ENCODE measurements at places on chromosomes 6 and 20.

DNA sequence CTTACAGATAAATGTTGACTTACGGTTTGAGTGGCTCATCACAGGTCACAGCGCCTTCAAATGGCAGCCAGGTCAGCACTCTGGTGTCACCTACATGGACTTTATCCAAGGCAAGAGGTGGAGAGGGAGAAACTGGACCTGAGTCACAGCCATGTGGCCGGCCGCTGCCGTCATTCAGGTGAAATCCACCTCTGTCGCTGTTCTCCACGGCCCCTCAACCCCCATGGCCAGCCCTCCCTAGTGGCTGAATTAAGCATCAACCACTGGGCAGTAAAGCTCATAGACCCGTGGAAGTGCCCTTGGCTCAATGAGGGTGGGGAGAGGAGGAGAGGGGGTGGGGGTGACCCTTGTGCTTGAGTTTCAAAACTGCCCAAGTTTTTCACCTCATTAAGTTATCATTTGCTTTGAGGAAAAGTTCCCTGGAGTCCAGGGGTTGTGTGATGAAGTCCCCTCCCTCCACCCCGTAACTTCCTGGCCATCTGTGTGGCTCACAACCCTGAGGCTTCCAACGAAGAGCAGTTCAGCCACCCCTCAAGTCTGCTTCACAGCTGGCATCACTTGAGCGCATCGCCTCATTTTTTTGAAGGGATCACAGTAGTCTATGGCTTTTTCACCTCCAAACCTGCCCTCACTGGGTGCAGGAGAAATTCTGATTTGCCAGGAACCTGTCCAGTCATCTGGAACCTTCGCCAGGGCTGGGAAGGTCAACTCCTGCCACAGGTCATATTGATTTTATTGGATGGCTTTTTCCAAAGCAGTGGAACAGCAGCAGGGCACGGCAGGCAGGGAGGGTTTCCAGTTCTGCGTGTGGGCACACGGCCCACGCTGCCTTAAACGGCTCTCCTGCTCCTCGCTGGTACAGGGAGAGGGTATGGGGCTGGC, 43.5 kb upstream of the APCDD1L start:
- no peak for DNase-seq

DNA sequence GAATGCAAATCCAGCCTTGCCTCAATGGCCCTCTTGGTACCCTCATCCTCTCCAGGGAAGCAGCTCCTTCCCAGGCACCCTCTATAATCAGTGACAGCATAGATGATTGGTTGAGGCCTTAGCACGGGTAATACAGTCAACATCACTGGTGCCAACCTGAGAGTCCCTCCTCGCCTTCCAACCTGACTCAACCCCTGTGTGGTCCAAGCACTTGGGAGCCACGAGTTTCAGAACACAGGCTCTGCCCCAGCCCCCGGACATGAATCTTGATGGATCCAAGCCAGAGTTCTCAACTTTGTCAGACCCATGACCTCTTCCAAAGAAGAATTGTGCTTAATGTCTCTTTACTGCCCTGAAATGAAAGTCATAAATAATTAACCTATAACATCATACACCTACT, 213.9 kb downstream of the PREX1 start:
- DNase-seq, result no peak

GRCh38 chr6:169250660-169251059, 3.0 kb downstream of the THBS2 start:
- DNase-seq, result no peak

DNA sequence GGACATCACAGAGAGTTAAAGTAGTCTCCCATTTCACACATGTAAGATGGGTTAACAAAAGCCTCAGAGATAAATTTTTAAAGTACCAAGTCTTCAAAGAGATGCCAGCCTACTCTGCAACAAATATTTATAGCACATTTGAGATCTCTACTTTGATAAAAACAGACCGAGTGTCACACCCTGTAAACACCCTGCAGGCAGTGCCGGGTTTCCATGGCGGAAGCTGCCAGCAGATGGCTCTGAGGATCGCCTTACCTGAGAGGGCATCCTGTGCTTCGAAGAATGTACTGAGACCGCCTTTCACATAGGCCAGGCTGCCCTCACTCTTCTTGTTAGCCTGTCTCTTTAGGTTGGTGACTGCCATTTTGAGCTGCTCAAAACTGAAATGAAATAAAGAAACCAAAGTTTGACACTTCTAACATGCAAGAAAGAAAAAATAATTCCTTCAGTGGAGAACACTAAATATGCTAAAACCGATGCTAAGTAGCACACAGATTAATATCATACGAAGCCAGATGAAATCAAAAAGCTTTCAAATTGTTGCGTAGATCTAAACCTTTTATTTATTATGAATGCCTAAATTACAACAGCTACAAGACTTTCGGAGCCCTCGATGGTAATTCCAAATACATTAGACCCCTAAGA, 39.3 kb downstream of the HUS1B start:
- no peak for DNase-seq

- DNase-seq, result no peak
These were observed 2.6 kb downstream of the PKIB start for GRCh38 chr6:122612838-122613237.

GRCh38 chr6:8082954-8083858, 19.0 kb upstream of the BLOC1S5 start:
- DNase-seq, result peak; percentile 85

GRCh38 chr6:135354407-135354806, 143.1 kb downstream of the AHI1 start:
- no peak for DNase-seq

GRCh38 chr6:127547904-127548649, 28.9 kb upstream of the C6orf58 start:
- no peak for DNase-seq

DNA sequence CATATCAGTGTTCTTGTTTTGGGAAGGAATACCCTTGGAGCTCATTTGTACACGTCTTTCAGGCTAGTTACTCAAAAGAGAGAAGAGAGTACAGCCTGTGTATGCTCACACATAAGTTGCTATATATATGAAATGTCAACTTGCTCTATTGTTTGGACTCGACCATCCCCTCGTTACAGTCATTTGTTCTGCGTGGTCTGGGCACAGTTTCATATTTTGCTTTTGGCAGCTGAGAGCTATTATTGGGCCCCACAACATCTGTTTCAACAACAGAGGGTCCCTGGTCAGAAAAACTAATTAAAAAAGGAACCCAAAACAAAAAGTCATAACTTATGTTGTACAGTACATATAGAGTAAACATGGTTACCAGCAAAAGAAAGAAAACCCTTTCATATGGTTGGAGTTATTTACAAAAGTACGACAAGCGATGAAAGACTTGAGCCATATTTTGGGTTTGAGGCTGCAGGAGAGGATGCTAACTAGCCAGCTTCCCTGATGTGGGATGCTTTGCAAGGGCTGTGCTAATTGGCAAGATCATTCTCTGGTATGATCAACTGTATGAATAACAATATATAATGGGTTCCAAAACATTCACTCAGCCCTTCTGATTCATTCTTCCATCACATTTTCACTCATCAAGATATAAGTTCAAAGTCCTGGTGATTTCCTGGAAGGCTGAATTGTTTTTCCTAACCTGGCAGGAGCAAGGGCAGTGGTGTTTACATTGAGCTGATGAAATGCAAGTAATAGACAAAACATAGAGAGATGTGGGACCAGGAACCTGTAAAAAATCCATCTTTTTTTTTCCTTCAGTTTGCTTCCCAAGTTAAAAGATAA, 137.9 kb downstream of the RPS12 start:
- DNase-seq, result no peak

Measured in inflammatory macrophage treated with lipopolysaccharide for 4 hours (primary cell).